Activated CD4-positive, CD25-positive, alpha-beta regulatory T cell treated with anti-CD3 and anti-CD28 coated beads, Interleukin-2, amount 50 U/mL, for 72 hours (primary cell): ENCODE measurements at places on chromosomes 7 and 10.

- peak; percentile 35 for DNase-seq
These were observed 32.8 kb downstream of the TMEM130 start for GRCh38 chr7:98836811-98837629.

GRCh38 chr7:158027646-158028045, 560.0 kb downstream of the PTPRN2 start:
- no peak for DNase-seq

DNA sequence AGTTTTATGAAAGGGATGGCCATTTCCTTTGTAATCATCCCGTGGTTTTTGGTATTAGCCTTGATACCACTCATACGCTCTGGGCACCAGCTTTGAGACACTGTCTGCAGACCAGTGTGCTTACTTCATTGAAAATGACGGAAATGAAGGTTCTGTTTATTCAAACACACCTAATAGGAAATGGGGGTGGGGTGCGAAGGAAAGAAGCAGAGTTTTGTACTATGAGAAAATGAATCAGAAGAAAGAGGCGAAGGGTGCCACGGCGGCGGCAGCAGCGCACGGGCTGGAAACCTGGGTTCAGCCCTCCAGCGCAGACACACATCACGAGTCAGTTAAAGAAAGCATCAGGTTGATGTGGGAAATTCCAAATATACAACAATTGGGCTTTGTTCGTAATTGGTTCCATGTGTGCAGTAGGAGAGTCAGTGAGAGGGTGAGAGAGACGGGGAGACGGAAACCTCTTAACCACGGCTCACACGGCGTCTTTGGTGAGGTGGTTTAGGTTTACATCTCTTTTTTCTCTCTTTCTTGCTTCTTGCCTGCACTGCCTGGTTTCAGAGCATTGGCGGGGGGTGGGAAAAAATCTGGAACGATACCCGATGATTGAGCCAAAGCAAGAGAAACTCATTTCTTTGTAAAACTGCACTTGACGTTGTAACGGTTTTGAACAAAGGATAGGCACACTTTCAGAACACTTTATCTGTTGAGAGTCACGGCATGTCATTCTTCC, 321.2 kb downstream of the FRMD4A start:
- peak; percentile 44 for DNase-seq

DNA sequence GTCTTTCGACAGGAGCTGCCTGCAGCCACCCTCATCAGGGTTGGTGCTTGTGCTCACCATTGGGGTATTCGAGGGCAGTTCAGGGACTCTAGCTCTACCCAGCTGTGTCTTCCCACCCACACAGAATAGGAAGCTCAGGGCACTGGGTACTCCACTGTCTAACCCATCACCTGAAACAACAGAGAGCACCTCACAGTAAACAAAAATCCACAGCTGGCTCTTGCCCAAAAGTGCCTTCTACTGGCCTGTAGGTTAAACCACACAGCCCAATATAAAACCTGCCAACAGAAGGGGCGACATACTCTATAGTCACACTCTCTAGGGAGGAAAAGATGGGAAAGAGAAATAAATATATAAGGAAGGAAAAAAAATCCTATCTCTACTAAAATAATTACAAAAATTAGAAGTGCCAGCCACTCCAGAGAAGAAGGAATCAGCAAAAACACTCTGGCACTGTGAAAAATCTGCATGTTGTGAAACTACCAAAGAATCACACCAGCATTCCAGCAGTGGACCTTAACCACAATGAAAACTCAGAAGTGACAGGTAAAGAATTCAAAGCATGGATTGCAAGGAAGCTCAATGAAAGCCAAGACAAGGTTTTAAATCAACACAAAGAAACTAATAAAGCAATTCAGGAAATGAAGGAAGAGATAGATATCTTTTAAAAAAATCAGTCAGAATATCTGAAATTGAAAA, 110.0 kb downstream of the HGF start:
- DNase-seq: no peak

GRCh38 chr7:88347090-88347489, 40.4 kb upstream of the STEAP4 start:
- DNase-seq: no peak

GRCh38 chr7:84040355-84040754, 154.2 kb downstream of the SEMA3A start:
- DNase-seq: no peak

- DNase-seq: no peak
These were observed 935 bp downstream of the MMP21 start for GRCh38 chr10:125774581-125775191.

DNA sequence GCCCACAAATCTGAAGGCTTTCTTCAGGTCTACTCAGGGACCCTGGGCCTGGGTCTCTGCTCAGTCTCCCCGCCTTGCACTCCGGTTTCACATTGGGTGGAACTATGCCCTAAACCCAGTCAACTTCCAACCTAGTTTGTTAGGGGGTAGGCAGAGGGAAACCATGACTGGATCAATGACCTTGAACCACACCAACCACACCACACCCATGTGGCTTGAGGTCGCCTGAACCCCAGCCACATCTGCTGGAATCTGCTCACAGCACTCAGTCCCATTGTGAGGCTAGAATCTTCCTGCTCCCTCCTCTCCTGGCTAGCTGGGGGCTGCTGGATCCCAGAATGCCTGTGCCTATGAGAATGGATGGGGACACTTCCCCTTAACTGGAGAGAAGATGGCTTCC, 17.9 kb downstream of the RFC2 start:
- no peak for DNase-seq

DNA sequence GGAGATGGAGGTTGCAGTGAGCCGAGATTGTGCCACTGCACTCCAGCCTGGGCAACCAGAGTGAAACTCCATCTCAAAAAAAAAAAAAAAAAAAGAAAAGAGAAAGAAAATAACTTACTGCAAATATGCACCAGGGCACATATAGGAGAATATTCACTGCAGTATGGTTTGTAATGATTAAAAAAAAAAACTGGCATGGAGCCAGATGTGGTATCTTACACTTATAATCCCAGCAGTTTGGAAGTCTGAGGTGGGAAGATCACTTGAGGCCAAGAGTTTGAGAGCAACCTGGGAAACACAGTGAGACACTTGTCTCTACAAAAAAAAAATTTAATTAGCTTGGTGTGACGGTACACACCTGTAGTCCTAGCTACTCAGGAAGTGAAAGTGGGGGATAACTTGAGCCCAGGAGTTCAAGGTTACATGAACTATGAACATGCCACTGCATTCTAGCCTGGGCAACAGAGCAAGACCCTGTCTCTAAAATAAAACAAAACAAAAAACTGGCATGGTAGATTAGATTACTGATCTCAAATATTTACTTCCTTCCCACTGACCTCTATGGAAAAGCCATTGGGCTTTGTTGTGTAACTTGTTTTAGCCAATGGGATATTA, 85.6 kb downstream of the MICU1 start:
- no peak for DNase-seq

DNA sequence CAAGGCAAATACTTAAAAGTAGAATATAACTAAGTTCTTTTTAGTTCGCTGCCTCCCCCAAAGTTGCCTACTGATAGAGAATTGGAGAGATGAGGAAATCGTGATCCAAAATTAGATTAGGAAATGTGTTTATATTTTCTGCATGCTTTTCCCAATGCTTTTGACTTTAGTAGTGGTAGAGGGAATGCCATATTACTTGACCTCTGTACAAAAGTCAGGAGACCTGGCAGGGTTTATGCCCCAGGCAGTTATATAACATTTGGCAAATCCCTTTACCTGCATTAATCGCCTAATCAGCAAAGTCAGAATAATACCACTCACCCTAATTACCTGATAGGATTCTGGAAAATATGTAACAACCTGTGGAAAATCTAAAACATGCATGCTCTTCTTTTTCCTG, 142.9 kb downstream of the ANKRD30A start:
- DNase-seq: no peak

DNA sequence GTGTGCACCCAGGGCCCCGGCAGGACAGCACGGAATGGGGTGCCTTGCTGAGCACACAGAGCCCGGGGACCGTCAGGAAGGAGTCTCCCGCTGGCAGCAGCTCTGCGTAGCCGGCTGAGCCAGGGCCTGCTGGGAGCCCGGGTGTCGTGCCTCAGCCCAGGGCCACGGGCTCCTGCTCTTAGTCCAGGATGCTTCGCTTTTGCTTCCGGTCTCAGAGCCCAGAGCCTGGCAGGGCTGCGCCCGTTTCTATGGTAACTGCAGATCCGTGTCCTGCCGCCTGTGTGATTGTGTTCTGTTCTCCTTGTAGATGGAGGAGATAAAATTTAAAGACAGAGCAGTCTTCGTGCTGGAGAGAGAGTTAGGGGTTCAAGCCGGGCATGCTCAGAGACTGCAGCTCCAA, 53.7 kb upstream of the DPYSL4 start:
- DNase-seq: no peak

GRCh38 chr10:8051851-8052257, 2.6 kb upstream of the GATA3 start:
- no peak for DNase-seq

- no peak for DNase-seq
These were observed 23.4 kb upstream of the NME8 start for GRCh38 chr7:37825038-37825437.

GRCh38 chr7:18167815-18168214, 140.2 kb upstream of the PRPS1L1 start:
- no peak for DNase-seq

- no peak for DNase-seq
These were observed 20.2 kb upstream of the SRPK2 start for GRCh38 chr7:105408791-105409410.

GRCh38 chr10:98610301-98610700, 163.6 kb upstream of the HPS1 start:
- DNase-seq: no peak

DNA sequence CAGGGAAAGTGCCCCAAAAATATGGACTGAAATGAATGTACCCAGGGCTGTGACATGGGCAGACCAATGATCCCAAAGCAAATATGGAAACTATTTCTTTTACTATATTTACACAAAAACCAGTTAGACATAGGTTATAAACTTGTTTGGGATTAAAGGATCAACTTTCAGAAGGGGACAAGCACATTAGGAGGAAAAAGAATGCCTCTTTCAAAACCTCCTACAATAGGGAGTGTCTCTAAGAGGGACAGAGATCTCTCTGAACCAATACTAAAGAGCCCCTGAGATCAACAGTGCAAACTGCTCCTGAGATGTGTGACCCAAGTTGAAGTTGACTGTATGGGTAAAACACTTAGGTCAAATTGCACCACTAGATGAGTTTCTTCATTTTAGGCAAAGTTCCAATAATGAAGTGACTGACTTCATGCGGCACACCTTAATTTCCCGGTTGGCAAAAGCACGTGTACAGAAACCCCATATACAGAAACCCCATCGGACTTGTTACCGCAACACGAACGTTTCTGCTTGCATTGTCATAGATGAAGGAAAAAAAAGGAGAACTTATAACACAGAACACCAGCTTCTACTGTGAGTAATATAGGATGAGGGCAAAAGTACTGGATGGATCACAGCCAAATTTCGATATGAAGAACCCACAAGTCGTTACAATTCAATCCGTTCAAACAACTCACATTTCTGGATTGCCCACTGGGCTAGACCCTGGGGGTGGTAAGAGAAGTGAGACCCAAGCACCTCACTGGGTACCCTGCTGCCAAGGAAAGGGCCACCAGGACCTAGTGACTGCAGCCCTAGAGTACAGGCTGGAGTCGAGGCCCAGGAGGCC, 4.3 kb downstream of the SVIL start:
- no peak for DNase-seq

- DNase-seq: peak; percentile 25
These were observed 63.6 kb upstream of the NKX6-2 start for GRCh38 chr10:132849546-132850031.

DNA sequence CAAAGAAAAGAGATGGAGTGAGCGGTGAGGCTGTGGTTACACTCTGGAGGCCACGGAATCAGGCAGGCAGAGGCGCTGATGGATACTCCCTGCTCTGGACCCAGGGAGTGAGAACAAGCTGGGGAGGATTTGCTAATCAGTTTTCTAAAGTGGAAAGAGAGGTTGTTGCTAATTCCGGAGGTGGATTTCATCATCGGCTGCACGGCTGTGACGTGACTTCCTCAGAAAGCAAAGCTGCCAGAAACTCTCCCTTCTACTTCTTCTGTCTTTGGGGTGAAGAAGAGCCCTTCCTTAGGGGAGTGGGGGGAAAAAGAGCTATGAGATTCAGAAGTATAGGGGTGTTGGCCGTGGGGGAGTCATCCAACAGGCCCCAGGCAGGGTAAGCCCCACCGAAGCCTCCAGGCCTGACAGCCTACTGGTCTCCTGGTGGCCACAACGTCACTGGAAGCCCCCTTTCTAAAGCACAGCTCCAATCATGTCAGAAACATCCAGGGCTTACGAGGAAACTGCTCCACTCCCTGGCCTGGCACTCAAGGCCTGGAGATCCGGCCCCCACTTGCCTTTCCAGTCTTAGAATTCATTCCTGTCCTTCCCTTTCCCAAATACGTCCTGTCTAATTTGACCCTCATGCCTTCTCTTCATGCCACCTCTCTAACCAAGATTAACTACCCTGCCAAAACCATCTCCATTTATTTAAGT, 114.5 kb downstream of the HIP1 start:
- DNase-seq: no peak

DNA sequence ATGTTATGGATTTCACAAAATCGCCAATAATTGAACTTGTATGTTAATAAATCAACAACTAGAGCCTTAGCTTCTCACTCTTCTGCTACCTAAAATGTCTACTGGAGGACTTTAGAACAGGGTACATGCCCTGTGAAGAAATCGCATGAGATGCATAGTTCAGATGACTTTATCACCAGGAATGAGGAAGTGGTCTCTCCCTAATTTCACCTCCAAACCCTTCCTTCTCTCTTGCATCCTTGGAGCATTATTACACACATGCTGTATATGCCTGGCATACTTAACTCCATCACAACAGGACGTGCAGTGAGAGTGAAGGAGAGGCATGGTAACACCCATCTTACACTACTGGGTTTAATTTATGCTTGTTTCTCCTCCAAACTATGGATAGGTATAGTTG, 27.8 kb downstream of the RHEB start:
- no peak for DNase-seq

DNA sequence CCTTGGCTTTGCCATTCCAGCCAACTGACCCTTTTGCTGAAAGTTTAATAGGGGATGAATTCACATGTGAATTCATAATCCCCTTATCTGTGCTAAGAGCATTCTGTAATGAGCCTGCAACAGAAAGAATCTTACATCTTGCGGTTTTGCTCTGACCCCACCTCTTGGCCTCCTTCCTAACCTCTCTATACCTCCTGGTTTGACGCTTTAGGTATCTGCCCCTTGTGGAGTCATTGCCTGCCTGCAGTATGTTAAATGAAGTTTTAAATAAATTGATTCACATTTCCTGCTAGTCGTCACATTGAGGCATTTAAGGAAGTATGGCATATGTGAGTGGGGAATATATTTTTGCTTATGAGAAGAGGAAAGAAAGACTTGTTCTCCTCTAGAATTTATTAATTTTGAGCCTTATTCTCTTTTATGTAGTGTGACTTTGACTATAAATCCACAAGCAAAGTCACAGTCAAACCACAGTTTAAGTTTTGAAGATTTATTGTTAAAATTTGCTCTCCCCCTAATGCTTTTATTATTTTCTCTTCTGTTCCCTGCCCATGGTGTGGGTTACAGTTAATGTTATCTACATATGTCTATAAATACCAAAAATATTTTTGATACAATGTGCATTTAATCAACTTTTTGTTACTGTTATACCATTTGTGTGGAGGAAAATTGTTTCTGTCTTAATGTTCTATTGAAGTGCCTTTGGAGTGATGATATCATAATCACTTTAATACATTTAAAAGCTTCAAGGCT, 60.9 kb downstream of the LRMDA start:
- no peak for DNase-seq
